ENCODE measurements at places on chromosomes 11 and 22.

DNA sequence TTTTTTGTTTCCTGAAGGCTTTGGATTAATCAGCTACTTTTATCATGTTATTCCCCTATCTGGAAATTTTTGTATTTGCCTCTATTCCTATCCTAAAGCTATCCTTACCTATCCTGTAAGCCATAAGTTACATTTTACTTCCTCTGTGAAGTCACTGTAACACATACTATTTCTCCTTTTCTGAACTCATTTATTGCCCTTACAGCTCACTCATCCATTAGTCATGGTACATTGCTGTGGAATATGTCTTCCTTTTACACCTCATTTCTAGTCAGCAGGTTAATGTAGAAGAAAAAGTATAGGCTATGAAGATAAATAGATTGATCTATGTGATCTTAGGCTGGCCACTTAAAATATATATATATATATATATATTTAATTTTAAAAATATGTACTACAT lies 28.0 kb downstream of the SWAP70 start:
- DNase-seq: no peak

DNA sequence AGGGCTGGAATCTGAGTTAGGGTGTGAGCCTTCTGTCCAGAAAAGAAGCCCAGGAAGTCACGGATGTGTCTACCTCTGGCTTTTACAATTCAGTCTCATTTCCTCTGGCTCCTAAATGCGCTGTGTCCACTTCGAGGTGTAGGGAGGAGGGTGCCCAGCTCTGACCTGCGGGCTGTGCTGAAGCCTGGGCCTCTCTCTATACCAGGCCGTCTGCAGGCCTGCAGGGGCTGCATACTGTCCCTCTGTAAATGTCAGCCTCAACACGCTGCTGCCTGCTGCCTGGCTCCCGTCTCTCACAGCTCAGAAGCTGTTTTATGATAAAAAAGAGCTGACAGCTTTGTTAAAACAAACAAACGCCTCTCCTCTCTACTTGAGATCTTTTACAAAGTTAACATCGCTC lies 14.5 kb downstream of the ARVCF start:
- no peak for DNase-seq

DNA sequence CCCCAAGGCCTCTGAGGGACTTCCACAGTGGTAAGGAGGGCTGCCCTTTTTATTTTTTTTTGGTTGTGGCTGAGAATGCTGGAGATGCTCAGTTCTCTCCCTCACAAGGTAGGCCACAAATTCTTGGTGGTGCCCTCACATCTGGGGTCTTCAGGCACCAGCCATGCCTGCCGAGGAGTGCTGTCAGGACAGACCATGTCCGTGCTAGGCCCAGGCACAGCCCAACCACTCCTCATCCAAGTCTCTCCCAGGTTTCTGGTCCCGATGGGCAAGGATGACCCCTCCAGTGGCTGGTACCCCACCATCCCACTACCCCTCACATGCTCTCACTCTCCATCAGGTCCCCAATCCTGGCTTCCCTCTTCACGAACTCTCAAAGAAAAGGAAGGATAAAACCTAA lies 4.2 kb downstream of the THY1 start:
- no peak for DNase-seq

DNA sequence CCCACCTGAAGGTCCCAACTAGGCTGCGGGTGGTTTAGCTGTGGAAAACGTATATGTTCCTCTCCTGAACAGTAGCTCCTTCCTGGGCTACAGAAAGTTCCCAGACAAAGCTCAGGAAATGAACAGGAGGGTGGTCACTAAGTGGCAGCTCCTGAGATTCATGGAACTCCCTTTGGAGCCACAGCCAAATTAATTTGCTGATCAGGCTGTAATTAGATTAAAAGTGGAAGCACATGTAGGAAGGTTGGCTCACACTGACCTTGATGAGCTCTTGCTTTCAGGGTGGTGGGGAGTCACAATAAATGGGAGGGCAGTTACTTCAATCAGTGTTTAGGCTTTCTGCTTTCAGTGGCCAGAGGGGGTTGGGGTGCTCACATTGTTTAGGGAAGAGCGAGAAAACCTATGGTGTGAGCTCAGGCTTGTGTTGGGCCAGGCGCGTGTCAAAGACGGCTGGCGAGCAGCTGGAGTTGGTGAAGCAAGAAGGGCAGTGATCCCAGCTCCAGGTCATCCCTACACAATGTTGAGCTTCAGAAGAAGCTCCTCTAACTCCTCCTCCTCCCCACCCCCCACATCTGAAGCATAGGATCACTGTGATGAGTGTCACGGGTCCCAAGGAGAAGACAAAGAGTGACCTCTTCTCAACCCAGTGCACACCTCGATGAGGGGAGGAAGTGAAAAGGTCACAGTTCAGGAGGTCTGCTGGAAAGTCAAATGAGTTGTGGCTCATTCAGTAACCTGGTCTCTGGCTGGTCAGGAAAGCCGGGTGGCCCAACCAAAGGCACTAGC lies 42.5 kb downstream of the CLPB start:
- DNase-seq: no peak

DNA sequence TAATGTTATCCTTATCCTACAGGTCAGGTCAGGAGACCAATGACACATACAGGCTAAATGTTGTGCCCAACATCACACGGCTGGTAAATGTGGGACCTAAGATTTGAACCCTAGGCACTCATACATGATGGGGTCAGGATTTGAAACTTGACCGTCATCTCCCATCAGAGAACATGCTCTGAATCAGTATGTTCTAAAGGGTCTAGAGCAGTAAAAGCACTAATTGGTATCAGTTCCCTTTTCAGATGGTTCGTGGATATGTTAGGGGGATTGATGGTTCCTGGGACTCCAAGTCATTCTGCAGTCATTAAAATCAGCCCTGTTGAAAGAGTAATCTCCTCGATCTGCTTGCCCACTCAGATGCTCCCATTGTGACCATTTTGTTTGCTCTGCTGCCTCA lies 65.5 kb downstream of the BMAL1 start:
- no peak for DNase-seq

GRCh38 chr11:123778511-123778910 lies 24.2 kb upstream of the OR6X1 start:
- DNase-seq: no peak

GRCh38 chr22:36417281-36417686 lies 29.5 kb upstream of the MYH9 start:
- no peak for DNase-seq

- DNase-seq: no peak
Measured at GRCh38 chr11:45659031-45659817, 6.2 kb downstream of the CHST1 start.

DNA sequence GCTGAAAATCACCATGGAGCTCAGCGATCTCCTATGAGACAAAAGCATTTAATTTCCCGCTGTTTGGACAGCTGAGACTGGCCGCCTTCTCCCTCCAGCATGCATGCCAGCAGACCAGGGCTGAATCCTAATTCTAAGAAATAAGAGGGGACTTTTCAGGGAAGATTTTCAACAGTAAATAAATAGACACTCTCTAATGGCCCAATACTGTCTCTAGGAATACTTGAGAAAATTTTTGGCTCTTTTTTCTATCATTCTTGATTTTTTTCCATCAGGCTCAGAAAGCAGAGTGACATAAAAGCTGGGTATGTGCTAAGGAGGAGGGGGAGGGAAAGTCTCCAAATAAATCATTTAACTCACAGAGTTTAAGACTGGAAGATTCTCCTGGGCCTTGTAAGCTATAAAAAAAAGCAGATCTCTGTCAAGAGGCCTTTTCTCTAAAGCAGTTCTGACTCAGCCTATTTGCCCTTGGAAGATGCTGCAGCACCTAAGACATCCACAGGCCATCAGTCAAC lies 17.6 kb upstream of the SPON1 start:
- DNase-seq: no peak

DNA sequence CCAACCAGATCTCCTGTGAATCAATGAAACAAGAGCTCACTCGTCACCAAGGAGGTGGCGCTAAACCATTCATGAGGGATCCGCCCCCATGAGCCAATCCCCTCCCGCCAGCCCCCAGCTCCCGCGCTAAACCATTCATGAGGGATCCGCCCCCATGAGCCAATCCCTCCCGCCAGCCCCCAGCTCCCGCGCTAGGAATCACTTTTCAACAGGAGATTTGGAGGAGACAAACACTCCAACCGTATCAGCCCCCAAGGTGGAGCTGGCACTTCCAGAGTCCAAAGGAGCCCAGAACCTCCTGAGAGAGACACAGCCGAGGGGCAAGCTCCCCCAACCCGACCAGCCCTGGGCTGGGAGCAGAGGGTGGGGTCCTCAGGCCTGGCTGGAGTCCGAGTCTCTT lies 40.9 kb upstream of the PRR5 start:
- no peak for DNase-seq

DNA sequence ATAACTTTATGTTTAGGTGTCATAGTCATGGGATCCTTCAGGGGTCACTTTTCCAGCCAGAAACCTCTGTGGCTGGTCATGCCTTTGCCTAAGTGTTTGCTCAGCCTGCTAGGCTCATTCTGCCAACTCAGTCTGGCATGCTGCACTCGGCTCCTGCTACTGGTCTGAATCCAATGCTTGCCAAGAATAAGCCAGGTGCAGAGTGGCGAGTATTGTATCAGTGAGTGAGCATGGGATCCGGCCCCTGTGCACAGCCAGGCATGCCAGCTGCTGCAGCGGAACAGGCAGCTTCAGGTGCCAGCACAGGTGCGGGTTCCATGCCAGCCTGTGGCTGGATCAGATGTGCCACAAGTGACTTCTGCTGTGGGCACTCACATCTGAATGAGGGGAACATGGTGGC lies 1269.3 kb upstream of the CNTN5 start:
- DNase-seq: no peak

DNA sequence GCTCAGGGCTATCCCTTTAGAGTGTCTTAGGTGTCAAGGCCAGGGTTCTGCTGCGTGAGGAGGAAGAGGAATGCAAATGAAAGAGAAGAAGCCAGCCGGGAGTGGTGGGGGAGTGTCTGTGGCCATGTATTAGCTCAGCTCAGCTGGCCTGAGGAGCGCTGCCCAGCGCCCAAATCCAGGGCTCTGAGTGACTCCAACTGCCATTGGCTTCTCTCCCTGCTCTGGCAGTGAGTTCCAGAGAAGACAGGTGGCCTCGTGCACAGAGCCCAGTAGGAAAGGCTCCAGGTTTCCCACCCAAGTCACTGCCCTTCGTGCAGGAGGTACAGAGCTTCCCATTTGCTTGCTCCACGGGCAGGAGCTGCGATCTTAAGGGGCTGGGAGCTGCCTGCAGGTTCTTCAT lies 302.0 kb downstream of the KIRREL3 start:
- DNase-seq: no peak

- no peak for DNase-seq
Measured at GRCh38 chr11:64809781-64810241, 540 bp downstream of the MEN1 start.

DNA sequence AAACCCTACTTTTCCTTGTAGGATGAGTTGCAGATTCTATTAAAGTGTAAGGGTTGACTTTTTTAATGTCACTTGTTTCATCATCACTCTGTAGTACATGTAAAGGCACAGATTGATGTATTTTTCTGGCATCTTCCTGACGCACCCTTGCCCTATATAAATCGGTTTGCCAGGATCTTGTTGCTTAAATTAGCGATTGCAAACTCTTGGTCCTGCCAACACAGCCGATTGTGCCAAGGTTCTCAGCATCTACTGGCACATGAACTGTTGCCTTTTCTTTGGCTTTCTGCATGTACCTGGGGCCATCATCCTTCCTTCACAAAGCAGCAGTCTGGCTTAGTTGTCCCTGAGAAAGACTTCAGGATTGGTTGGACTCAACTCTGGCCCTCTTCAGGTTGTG lies 7.5 kb upstream of the LIN7C start:
- DNase-seq: no peak

GRCh38 chr11:101914738-101915426 lies at the start of gene CEP126:
CEP126 (plus strand) TSS chr11:101915010; CDS start chr11:101915285, 275 bp downstream.
- peak; percentile 74 for DNase-seq

DNA sequence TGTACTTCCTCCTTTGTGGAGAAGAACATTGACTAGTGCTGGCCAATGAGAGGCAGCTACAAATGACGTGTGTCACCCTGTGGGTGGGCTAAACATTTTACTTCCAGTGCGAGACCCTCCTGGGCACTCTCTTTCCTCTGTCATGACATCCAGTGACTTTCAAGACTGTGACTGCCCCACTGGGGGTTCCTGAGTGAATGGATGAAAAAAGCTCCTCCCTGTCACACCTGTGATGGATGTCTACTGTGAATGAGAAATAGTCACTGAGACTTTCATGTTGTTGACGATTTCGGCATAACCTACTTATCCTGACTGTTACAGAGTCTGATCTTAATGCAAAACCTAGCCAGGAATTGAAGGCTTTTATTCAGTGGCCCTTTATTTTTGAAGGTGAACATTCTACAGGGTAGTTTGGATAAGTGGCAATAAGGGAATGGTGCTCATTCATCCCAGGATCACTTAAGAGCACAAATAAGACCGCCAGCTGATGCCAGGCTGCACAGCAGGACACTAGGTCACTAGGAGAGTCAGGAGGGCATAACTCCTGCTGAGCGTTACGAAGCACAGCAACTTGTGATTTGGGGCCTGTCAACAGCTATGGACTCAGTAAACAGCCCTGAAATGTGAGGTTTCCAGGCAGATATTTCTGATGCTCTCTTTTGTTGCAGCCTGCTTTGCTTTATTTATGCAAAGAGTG lies 636.6 kb downstream of the NTM start:
- no peak for DNase-seq

- no peak for DNase-seq
Measured at GRCh38 chr11:72026090-72026489, 27.4 kb downstream of the IL18BP start.

GRCh38 chr11:128624269-128625175 lies 37.2 kb upstream of the ETS1 start:
- no peak for DNase-seq

DNA sequence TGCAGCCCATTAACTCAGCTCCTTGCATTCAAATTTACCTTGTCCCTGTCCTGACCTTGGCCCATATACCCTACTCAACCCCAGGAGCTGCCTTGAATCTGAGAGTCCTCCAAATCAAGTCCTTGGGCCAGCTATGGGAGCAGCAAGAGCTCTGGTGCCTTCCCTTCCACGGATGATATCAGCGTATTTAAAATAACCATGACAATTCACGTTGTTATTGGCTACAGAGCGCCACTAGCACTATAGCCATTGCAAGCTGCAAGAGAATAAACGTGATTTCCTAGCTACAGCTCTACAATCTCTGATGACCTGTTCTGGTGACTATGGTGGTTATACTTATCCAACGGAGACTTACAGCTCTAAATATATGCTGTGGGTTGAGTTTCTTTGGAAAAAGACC lies 357.8 kb downstream of the LARGE1 start:
- DNase-seq: no peak

GRCh38 chr22:20867179-20868024 lies 8.6 kb downstream of the SNAP29 start:
- no peak for DNase-seq

Measured in HS-27A (cell line).